ENCODE measurements at places on chromosomes 5 and 9.

- DNase-seq, result no peak
Observed at GRCh38 chr5:90153031-90153430, 256.5 kb downstream of the CETN3 start.

GRCh38 chr9:82797534-82797933, 265.4 kb downstream of the RASEF start:
- no peak for DNase-seq

DNA sequence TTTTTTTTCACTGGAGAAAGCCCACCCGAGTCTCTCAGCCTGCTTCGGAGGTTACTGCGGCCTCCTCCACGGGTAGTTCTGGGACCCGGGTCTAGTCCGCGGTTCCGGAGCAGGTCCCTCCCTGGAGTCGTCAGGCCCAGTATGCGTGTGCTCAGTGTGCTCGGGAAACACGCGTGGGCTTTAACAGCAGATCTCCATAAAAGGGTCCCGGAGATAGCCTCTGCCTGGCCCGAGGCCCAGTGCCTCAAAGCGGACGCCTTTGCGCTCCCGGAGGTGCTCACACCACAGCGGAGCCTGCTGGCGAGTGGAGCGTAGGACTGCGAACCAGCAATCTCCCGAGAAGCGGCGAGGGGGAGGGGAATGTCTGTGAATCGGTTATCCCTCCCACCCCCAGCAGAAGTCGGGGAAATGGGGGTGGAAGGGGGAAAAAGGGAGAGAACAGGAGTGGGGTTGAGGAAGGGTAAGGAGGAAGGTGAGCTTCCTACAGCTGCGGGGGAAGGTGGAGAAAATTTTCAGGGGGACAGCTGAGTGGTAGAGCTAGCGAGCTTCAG, 28.7 kb downstream of the CDKN2A start:
- DNase-seq, result peak; percentile 77

- no peak for DNase-seq
Observed at GRCh38 chr5:56601641-56602071, 213.7 kb upstream of the MAP3K1 start.

DNA sequence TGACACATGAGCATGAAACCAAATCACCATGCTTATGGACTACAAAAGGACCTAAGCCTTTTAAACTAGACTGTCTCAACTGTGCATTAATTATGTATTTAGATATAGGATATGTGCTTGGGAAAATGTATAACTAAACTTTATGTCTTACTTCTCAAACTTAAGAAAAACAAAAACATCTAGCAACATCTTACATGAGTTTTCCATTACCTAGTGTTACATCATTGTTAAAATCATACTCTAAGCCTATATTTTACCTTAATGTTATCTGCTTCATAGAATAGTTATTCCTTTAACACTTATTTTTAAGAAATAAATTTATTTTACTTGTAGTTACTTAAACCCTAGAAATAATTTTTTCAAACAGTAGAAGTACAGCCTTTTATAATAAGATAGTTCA, 24.0 kb downstream of the NME5 start:
- DNase-seq, result no peak

DNA sequence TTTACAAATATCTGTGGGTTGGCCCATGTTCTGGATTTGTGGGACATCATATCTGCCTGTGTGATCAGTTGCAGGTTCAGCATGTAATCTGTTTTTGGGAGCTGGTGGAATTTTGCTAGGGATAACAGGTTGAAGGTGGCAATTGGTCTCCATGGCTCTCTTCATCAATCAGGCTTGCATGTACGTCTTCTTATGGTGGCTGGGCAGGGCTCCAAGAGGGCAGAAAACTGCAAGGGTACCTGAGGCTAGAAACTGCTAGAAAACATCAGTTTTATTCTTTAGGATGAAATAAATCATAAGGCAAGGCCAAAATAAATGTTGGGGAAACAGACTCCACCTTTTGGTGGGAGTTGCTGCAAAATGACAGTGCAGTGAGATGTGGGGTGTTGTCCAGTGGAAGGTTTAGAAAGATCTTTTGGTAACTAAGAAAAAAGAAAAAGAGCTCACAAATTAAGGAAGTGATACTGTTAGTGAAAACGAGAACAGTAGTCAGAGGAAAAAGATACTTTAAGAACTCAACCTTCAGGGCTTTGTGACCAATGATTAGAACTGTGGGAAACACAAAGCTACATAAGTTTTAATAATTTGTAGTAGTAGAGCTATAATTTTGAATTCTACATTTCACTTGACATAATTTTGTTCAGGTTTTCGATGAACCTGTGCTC, 300.7 kb upstream of the IZUMO3 start:
- DNase-seq, result no peak

DNA sequence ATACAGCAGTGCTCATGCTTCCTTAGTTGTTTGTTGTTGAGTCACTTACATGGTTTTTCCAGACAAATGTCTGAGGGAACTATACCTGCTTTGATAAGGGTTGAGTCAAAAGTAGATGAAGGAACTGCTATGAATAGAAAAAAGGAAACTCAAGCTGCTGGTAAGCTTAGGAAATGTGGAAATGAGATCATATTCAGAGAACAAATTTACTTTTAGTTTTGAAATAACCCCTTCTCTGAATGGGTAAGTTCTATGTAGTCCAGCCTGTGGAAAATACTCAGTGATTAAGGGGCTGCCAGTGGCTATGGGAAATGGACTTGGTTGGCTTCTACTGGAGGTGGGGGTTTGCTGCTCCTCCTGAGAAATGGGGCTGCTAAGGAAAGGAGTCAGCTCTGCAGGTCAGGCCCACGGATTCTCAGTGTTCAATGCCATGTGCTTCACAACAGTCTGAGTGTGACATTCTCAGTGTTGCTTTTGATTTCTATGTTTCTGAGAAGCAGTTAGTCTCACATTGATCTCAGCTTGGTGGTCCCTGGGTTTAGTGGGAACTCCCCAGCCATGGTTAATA, 47.7 kb upstream of the GLRX start:
- DNase-seq, result peak; percentile 48
